ENCODE measurements at places on chromosomes 6 and 20.

DNA sequence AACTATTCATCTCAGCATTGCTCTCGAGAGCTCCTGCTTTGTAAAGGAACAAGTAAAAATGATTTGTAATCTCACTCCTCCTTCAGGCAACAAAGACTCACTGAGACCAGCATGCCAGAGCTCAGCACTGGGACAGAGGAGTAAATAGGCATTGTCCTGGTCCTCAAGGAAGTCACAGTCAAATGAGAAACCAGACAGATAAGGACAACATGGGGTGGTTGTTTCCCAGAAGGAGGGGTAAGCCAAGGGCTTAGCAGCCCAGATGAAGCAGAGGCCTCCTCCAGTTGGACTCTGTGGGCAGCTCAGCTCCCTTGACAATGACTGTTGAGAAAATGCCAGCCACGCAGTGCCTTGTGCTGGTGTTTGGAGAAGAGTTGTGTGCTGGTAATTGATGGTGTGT is 425.7 kb upstream of the CHD6 start:
- no peak for DNase-seq

- DNase-seq, result no peak
Observed at GRCh38 chr20:33442136-33443005, 1.2 kb downstream of the SNTA1 start.

GRCh38 chr20:48932375-48932941 is 10.9 kb downstream of the ARFGEF2 start:
- DNase-seq, result no peak

- DNase-seq, result no peak
Observed at GRCh38 chr6:46961711-46962110, 40.0 kb upstream of the ADGRF5 start.

- no peak for DNase-seq
Observed at GRCh38 chr20:21159658-21160380, 33.9 kb downstream of the KIZ start.

DNA sequence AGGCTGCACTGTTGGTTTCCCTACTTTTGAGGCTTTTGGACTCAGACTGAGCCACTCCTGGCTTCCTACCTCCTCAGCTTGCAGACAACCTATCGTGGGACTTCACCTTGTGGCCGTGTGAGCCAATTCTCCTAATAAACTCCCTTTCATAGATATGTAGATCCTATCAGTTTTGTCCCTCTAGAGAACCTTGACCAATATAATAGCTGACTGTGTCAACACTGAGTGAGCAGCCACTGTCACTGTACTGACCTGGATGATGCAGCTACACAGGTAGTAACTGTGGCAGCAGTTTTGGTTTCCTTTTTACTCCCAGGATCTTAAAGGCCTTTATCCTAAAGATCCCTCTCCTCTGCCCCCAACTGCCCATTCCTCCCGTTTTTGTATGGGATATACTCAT is 70.2 kb downstream of the SLC22A3 start:
- no peak for DNase-seq

DNA sequence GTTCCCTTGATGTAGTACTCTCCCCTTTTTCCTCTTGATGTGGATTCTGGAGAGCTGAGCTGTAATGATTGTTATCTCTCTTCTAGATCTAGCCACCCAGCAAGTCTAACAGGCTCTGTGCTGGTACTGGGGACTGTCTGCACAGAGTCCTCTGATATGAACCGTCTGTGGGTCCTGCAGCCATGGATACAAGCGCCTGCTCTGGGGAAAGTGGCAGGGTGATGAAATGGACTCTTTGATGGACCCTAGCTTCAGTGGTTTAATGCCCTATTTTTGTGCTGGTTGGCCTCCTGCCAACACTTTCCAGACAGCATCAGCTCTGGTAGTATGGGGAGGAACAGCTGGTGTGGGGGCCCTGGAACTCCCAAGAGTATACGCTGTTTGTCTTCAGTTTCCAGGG is 216.3 kb downstream of the ADGRG6 start:
- no peak for DNase-seq

DNA sequence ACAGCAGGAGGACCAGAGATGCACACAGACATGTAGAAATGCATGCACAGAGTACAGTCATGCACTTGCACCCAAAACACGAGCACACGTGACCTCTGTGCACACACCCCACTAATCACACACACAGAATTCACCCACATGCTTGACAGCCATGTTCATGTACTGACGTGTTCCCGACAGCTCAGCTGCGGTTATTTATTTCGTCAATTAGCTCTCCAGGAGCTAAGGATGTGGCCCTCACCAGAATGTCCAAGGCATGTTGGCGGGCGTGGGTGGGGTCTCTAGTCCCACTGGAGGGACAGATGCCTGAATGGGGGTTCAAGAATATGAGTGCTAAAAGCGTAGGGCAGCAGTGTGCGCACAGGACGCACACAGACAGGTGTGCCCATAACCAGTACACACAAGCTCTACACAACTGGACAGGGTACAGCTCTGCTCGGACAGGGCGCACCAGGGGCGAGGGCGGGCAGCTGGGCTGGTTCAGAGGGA is 571 bp upstream of the PRPF6 start:
- DNase-seq, result no peak

DNA sequence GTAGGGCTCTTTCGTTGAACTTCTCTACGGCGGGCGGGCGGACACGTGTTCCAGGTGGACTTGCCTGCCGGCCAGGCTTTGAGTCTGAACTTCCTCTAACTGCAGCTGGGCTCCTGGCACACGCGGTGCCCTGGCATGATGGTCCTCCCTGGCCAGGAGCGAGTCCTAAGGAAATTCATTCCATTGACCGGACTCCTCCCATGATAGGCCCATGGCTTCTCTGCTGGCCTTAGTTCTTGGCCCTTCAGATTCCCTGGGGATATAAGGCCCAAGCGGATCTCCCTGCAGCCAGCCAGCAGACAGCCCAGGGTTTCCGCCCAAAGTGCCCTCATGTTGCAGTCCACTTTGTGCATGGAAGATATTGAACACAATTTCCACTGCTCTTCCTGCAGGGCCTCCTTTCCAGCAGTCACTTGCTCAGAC is 39.4 kb downstream of the TBC1D7 start:
- DNase-seq, result no peak

DNA sequence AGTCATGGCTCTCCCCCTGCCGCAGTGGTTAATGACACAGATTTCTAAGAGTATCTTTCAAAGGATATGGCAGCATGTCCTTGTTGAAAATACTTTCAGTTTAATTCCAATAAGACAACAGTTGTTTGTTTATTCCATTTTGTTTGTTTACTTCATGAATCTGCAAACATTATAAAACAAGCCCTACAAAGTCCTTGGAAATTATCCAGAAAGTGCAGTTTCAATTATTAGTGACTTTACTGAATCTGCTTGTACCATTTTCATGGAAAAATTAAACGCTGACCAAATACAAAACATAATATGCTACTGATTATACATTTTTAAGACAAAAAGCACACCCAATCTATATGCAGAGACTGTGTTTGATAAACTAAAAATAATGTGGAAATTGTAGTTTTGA is 3.3 kb downstream of the HEY2 start:
- DNase-seq, result no peak

DNA sequence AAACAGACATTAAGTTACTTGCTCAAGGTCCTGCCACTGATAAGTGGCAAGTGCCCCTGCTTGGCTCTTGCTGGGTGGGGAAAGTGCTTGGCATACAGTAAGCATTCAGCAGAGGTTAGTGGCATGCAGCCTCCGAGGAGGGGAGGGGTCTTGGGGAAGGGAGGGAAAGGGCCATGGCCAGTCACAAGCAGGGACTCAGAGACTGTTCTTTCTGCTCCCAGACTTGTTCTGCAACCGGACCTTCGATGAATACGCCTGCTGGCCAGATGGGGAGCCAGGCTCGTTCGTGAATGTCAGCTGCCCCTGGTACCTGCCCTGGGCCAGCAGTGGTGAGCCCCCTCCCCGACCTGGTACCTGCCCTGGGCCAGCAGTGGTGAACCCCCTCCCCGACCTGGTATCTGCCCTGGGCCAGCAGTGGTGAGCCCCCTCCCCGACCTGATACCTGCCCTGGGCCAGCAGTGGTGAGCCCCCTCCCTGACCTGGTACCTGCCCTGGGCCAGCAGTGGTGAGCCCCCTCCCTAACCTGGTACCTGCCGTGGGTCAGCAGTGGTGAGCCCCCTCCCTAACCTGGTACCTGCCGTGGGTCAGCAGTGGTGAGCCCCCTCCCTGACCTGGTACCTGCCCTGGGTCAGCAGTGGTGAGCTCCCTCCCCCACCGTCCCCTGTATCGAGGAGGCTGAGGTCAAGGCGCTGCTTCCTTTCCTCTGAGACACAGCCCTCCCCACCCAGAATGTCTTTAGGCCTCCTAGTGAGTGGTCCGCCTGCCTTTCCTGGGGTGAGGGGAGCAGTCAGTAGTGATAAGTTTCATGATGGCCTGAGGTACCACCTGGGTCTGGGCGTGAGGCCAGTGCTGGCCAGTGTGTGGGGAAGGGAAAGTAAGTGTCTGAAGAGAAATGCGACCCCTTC is 8.9 kb downstream of the GLP1R start:
- no peak for DNase-seq

- DNase-seq, result no peak
Observed at GRCh38 chr6:56244528-56245253, 2.7 kb downstream of the COL21A1 start.

DNA sequence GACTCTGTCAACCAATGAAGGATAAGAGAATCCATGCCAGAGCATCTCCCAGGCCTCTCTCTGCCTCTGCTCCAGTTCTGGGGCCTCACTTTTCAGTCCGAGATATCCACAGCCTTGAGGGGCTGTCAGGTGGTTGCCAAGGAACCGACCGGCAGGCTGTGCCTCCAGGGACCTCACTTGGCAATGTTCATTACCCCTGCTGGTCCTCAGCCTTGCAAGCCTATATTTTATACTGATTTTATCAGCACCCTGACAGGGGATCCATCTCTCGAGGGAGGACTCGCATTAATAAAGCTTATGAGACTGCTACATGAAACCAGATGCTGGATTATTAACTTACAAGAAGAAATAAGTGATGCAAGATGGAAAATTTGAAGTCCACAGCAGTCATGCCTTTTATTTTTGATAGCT is 39.9 kb downstream of the TMC2 start:
- DNase-seq, result no peak

All from fibroblast of pulmonary artery (primary cell).